ENCODE measurements at places on chromosomes 3 and 15.

DNA sequence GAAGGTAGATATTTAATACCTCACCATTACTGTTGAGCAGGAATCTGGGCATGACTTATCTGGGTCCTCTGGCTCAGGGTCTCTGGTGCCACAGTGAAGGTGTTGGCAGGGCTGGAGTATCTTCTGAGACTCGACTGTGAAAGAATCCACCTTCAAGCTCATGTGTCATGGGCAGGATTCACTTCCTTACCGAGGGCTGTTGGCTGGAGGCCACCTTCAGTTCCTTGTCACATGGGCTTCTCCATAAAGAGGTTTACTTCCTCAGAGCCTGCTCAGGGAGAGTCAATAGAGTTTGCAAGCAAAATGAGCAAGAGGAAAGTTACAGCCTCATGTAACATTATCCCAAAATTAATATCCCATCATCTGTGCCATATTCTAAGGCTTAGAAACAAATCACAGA is 459.5 kb downstream of the NR2F2 start:
- DNase-seq, result no peak

DNA sequence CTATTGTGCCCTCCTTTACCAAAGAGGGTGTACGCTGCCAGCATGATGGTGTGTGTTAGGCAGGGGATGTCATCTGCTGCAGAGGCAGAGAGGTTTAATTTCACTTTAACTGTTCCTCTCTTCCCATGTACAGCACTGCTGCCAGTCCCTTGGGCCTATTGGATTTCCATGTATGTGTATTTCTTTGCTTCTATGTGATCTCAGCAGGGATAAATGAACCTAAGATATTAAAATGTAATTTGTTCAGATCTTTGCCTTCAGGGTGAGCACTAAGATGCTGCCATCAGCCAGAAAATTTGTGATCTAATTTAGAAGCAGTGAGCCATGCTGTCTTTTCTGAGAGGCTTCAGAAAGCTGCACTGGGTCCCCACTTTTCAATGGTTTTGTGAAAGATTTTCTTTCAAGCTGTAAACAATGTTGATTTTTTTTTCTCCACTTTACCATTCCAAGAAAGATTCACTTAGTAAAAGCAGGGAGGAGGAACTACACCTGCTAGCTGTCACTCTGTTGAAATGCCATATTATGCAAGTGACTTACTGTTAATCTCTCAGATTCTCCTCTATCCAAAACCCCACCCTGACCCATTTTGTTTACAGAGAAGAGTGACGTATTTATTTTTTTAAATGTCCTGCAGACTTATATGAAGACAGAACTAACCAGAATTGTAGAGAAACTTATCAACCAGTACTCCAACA is 261.9 kb downstream of the TBL1XR1 start:
- DNase-seq, result no peak

GRCh38 chr15:85133709-85134108 is 152.1 kb downstream of the PDE8A start:
- no peak for DNase-seq

GRCh38 chr3:180808823-180809575 is 103.5 kb upstream of the FXR1 start:
- no peak for DNase-seq

- no peak for DNase-seq
Observed at GRCh38 chr15:85128621-85129020, 147.0 kb downstream of the PDE8A start.

DNA sequence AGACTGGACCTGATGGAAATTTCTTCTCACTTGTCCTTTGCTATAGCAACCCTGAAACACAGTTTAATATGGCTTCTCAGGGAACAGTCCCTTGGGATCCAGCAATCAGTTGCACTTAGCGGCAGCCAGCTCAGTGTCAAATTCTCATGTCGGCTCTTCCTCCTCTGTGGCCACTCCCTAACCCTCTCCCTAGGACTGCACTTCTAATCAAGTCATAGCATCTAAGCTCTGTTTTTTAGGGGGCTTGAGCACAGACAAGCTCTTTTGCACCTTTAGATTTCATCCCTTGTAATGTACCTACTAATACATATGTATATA is 250.5 kb upstream of the TLE3 start:
- no peak for DNase-seq

DNA sequence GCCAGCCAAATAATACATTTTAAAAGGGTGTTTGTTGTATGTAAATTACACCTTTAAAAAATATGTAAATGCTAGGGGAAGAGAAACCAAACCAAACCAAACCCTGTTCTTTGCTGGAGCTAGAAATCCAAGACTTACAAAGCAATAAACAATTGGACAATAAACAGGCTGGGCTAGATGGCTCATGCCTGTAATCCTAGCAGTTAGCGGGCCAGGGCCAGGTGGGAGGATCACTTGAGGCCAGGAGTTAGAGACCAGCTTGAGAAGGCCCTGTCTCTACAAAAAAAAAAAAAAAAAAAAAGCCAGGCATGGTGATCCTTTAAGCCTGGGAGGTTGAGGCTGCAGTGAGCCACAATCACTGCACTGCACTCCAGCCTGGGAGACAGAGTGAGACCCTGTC is 12.5 kb downstream of the STOML1 start:
- DNase-seq, result no peak

- DNase-seq, result peak; percentile 3
Observed at GRCh38 chr3:132180337-132180791, 136.8 kb upstream of the ACP3 start.

- no peak for DNase-seq
Observed at GRCh38 chr3:20583648-20584047, 397.6 kb upstream of the SGO1 start.

- DNase-seq, result no peak
Observed at GRCh38 chr15:49229922-49230321, 59.9 kb downstream of the GALK2 start.

- no peak for DNase-seq
Observed at GRCh38 chr3:87333393-87333892, 57.1 kb upstream of the POU1F1 start.

DNA sequence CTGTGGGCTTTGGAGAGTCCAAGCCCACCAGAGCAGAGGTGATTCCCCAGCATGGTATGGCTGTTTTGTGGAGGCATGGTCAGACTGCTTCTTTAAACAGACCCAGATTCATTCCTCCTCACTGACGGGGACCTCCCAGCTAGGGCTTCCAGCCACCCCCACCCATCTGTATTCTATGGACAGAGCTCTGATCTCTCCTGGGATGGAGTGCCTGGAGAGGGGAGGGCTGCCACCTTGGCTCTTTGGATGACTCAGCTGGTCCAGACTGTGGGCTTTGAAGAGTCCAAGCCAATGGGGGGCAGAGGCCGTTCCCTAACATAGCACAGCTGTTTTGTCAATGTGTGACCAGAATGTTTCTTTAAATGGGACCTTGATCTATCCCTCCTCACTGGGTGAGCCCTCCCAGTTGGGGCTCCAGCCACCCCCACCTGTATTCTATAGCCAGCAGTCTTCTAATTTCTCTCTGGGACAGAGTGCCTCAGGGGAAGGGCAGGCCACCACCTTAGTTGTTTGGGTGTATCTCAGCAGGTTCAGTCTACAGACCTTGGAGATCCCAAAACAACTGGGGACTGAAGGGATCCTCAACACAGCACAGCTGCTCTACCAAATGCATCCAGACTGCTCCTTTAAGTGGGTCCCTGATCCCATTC is 122.0 kb upstream of the OSTN start:
- no peak for DNase-seq

DNA sequence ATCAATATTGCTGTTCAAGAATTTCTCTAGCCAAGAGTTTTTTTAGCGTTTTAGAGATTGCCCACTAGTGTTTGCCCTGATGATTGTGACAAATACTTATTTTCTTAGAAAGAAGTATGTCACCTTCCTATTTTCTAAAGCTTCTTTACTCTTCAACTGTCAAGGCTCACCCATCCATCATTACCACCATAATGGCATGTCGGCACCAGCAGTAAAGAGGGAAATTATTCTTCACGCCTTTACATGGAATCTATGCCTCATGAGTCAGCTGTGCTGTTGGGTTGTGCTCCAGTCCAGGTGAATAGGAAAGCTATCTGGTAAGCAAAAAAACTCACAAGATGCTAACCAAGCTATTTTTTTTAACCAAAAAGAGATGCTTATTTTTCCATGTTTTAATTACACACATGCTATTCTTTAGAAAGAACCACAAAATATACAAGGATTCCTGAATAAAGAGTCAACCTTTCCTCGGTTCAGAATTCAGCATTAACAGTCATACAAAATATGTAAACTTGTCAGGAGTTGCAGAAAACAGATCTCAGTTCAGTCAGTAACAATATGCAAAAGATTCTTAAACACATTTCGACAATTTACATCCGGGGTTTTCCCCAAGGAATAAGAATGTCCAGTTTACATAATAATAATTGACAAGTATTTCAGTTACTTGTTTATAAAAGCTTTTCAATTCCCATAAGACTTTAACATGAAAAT is 128.0 kb downstream of the ATP8B4 start:
- no peak for DNase-seq

DNA sequence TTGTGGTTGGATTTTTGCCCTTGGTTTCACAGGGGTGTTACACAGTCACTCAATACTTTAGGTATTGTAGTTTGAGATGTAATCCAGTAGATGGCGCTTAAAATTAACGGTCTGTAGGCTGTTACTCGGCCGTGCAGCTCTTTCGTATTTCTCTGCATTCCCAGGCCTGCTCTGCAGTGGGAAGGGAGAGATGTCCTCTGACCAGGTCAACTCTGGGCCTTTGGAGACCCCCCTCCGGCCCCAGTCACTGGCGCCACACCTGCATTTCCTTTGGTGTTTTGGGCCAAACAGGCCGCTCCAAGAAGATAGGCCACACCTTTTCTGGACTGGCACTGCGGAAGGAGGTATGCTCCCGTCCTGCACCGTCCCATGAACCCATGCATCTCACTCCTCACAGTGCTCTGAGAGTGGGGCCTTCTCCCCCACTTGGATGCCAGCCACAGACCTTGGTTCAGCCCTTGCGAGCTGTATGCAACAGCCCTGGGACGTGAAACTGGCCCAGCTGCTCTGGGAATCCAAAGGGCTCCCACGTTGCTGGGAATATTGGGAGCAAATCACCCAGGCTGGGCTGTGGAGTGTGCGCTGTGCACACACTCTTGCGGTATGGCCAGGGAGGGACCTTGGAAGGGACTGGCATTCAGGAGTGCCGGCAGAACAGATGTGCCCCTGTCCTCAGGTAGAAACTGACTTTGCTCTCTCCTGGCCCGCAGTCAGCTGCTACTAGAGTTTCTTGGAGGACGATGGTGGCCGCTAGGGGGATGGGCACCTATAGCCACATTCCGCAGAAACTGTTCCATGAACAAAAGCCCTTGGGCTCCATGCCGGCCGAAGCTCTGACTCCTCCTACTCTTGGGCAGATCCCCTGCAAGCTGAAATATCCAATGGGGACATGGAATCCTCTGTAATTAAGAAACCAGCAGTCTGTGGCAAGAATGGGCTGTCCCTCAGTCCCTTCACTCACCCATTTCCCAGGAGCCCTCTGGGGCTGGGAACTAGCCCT is 410.5 kb upstream of the CADM2 start:
- DNase-seq, result peak; percentile 11

GRCh38 chr15:70210528-70210927 is 112.8 kb upstream of the TLE3 start:
- DNase-seq, result no peak

- no peak for DNase-seq
Observed at GRCh38 chr3:71910108-71910507, 125.2 kb upstream of the PROK2 start.

DNA sequence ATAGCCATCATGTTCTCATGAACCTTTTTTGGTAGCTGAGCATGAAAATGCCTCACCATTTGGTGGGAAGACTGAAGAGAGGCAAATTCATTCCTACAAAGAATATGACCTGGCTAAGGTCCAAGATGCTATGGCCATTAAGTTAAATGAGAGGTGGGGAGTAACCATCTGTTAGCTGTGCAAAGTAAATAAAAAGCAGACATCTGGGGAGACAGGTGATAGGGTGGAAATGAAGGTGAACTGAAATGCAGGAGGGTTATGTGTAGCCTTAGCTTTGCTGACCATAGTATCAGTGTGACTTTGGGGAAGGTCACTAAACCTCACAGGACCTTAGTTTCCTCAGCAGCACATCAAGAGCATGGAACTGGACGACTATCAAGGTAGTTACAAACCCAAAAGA is 111.0 kb upstream of the STRIT1 start:
- DNase-seq, result no peak

DNA sequence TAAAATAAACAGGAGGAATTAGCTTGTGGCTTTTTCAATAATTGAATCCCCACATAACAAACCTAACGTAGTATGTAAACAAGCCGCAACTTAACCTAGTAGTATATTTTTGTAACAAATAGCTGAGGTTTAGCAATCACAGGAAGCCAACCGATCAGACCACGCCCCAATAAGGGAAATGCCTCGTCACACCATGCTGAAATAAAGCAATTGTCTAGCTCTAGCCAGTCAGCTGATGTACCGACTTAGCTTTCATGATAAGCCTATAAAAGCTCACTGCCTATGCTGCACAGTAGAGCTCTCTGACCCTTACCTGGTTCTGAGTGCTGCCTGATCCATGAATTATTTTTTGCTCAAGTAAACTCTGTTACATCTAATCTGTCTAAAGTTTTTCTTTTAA is 208.9 kb downstream of the ROBO1 start:
- no peak for DNase-seq

- no peak for DNase-seq
Observed at GRCh38 chr15:101147181-101147580, 104.7 kb downstream of the CHSY1 start.

- DNase-seq, result no peak
Observed at GRCh38 chr15:34729056-34729455, 25.7 kb downstream of the GJD2 start.

DNA sequence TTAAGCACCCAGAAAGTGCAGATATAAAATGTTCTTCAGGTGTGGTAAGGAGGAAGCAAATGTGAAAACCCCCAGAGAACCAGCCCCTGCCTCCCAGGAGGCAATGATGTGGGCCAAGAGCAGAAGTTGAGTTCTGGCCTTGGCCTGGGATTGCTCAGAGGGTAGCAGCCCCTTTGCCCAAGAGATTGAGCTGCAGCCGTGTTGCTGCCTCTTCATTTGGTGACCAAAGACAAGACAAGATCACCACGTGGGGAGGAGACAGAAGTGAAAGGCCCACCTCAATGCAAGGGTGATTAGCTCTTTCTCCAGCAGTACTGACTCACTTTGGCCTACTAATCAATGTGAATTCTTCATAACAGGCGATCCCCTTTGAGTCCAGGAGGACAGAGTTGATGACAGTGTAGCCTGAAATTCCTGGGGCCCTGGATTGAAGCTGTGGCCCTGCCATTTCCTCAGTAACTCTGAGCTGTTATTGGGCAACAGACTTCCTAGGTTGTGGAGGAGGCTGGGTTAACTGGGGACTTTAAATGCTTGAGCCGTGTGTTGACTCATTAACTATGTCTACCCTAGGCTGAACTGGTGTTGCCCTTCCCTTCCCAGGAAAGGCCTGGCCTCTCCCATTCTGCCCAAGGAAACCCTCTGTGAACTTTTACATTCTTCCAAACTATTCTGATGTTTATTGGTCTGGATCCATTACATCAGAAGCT is 86.5 kb downstream of the ST6GAL1 start:
- no peak for DNase-seq

DNA sequence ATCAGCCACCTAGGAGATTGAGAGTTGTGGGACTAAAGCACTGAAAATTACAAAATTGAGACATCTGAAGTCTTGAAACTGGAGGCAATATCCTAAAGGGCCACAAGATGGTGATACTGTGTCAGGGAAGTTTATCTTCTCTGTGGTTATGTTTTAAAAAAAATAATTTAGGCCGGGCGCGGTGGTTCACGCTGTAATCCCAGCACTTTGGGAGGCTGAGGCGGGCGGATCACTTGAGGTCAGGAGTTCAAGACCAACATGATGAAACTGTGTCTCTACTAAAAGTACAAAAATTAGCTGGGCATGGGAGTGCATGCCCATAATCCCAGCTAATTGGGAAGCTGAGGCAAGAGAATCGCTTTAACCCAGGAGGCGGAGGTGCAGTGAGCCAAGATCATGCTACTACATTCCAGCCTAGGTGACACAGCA is 17.9 kb upstream of the NIT2 start:
- DNase-seq, result peak; percentile 3

- DNase-seq, result no peak
Observed at GRCh38 chr3:48268381-48268935, 27.6 kb downstream of the ZNF589 start.

All from hippocampal formation (tissue), 2 donors.